ENCODE measurements at places on chromosomes 11 and 22.

DNA sequence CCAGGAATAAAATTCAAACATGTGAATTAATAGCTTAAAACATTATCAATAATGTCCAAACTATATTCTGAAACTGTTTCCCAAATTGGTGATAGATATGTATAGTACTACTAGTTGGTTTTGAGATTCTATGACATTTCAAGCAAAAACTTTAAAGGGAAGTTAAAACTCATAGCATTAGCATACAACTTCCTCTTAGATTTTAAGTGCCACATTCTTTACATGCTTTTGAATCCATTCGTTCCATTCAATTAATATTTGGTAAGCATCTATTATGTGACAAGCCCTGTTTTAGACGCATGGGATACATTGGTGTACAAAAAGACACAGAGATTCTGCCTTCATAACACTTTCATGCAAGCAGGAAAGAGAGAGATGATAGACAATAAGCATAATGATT lies 8.9 kb downstream of the PATL1 start:
- no peak for DNase-seq

DNA sequence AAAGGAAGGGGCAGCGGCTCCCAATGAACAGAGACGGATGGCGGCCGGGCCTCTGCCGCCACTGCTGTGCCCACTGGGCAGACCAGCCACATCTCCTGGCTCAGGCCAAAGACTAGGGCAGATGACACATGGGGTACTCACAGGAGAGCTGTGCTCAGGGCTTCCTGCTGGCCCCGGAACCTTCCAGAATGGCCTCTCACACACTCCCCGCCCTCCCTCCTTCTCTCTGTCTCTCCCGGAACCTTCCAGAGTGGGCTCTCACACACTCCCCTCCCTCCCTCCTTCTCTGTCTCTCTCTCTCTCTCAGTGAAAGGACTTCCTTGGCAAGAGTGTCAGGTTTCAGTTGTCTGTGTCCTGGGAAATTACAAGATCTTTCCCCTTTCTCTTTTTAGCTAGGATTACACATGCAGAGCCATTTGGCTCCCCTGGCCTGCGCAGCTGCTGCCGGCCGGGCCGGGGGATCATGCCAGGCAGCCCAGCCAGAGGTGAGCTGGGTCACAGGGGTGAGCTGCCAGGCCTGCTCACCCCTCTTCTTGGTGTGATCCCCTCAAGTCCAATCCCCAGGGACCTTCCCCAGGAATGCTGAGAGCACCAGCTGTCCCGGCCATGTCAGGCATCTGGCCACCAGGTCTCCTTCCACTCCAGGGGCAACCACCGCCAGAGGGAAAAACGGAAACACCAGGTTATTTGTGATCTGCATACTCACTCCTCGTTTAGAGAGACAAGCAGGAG lies 45.3 kb upstream of the ADA2 start:
- no peak for DNase-seq

DNA sequence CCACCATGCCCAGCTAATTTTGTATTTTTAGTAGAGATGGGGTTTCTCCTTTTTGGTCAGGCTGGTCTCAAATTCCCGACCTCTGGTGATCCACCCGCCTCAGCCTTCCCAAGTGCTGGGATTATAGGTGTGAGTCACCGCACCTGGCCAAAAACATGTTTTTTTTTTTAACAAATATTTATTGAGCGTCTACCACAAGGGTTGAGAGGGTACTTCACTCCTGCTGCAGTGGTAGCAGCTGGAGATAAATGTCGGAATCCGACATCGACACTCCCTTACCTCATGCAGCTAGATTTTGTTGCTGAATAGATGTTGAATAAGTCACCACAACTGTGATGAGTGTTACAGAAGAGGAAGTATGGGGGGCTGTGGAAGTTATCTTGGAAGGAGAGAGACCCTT lies 971 bp downstream of the DNAJB13 start:
- no peak for DNase-seq

- no peak for DNase-seq
Measured at GRCh38 chr11:28058333-28058732, 49.6 kb downstream of the KIF18A start.

GRCh38 chr11:107682572-107682971 lies 29.3 kb downstream of the SLN start:
- DNase-seq = no peak

DNA sequence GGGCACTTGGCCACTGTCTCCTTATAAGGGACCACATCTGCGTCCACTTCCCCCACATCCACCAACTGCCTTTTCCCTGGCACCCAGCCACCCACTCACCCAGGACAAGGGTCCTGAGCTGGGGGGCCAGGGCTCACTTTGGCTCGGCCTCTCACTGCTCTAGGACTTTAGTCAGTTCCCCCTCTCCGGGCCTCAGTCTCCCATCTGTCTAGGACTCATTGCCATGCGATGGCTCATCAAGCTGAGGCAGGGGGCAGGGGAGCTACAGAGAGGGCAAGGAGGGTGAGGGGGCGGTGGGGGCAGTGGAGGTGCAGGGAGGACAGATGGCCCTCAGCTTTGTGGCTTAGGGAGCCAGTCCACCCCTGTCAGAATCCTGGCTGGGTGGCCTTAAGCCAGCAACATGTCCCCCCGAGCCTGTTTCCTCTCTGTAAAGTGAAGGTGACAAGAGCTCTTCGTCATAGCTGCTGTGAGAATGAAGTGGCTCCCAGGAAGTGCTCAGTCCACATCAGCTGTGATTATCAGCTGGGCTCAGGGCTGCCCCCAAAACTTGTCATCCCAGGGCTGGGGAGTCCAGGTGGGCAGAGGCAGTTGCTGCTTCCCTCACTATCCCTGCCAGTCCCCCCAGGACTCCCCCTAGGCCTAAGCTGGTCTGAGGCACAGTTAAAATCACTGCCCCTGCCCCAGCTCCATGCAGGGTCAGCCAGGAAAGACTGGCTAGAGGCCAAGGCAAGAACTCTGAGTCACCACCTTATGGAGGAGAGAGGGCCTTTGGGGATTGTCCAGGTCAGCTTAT lies 14.9 kb downstream of the RAC2 start:
- DNase-seq = peak; percentile 67

- no peak for DNase-seq
Measured at GRCh38 chr11:122920579-122920978, 38.0 kb downstream of the JHY start.

DNA sequence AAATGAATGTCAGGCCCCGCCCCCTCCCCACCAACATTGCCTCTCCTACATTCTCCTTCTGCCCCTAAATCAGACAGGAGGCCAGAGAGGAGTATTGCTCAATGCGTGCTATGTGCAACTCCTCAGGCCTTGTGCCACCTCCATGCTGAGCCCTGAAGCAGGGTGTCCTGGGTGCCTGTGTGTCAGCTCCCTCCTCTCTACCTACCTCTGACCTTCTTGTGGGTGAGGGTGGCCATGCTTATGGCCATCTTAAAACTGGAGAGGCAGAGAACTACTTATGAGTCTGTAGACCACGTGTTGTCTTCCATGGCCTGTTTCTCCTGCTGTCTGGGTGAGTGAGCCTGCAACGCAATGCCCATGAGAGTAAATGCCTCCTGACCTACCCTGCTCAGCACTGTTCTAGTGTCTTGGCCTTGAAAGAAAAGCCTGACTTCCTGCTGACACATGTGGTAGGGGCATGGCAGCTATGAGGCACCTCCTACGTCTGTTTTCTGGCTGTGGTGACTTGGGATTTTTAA lies 10.5 kb downstream of the MCAM start:
- DNase-seq = no peak

- peak; percentile 97 for DNase-seq
Measured at GRCh38 chr22:26322179-26322905, 106.7 kb upstream of the ASPHD2 start.

DNA sequence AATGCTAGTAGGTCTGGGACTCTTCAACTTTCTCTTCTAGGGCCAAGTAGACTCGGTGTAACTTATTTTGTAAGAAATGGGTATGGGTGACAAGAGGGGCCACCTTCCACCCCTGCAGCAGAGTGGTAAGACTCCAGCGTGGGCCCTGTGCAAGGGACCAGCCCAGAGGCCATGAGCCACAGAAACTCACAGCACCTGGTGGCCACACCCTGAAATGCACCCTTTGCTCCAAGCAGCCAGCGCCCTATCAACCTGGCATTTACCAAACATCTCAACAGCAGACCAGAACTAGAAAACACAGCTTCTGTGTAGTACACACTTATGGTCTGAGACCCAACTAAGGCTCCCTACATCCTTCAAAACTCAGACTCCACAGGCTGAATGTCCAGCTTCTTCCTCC lies 5.7 kb downstream of the CDCA5 start:
- DNase-seq = no peak

- DNase-seq = no peak
Measured at GRCh38 chr11:6468712-6469495, 4.8 kb downstream of the TRIM3 start.

DNA sequence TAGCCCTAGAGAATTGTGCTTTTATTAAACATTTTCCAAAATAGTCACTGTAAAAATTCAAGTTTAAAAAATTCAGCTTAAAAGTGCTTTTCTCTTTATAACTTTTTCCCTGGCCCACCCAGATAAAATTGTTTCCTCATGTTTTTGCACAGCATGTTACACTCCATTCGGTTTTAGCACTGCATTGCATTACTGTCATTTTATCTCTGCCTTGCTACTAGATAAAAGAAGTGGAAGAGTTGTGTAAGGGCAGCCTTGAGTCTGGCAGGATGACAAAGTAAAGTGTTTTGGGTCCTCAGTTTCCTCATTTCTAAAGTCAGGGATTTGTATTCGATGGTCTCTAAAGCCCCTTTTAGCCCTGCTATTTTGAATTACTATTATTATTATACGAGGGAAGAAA lies 99.8 kb downstream of the ATM start:
- no peak for DNase-seq

DNA sequence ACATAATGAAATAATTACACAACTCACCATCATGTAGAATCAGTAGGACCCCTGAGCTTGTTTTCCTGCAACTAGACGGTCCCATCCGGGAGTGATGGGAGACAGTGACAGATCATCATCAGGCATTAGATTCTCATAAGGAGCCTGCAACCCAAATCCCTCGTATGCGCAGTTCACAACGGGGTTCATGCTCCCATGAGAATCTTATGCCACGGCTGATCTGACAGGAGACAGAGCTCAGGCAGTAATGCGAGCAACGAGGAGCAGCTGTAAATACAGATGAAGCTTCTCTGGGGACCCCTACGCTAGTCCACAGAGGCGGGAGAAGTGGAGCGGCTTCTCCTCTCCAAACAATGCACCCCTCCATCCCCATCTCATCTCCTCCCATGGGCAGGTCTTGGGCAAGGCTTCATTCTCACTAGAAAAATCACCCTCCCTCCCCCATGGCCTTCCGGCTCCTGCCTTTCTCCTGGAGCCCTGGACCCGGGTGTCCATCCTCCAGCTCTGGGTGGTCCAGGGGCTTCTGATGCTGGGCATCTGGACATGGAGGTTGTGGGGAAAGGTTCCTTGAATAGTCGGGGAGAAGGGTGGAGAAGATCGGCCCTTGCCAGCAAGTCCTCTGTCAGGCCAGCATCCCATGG lies 16.2 kb upstream of the RAC2 start:
- DNase-seq = no peak

GRCh38 chr11:27464289-27464696 lies 8.3 kb downstream of the LGR4 start:
- no peak for DNase-seq

GRCh38 chr22:29313126-29313575 lies 2.3 kb downstream of the RASL10A start:
- no peak for DNase-seq

- DNase-seq = no peak
Measured at GRCh38 chr11:12857572-12857971, 151.5 kb upstream of the RASSF10 start.

GRCh38 chr22:38784856-38785255 lies 9.1 kb downstream of the DNAL4 start:
- DNase-seq = no peak

GRCh38 chr22:17343766-17344165 lies 25.5 kb upstream of the CECR2 start:
- no peak for DNase-seq

DNA sequence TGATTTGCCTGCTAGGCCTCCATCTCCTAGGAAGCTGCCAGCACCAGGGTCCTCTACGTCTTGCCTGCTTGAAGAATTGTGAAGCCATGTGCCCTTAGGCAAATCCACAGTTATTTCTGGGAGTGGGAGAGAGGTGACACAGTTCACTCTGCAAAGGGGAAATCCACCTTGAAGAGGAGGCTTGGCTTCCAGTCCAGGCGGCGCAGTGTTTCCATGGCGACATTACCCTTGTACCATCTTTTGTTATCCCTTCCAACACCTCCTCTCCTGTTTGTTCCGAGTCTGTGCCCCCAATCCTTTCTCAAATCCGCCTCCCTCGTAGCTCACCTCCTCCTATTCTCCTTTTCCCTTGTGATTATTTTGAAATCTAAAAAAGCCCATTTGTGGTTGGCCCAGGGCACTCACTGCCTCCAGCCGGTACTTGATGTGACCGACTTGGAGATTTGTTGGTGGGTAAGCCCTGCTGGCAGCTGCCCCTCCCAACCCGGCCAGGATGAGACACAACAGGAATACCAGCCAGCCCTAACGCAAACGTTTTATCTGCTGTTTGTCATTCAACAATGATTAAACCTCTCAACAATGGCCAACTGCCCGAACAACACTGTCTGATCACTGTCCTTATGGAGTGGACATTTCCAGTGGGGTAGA lies 18.4 kb downstream of the SYT13 start:
- no peak for DNase-seq

DNA sequence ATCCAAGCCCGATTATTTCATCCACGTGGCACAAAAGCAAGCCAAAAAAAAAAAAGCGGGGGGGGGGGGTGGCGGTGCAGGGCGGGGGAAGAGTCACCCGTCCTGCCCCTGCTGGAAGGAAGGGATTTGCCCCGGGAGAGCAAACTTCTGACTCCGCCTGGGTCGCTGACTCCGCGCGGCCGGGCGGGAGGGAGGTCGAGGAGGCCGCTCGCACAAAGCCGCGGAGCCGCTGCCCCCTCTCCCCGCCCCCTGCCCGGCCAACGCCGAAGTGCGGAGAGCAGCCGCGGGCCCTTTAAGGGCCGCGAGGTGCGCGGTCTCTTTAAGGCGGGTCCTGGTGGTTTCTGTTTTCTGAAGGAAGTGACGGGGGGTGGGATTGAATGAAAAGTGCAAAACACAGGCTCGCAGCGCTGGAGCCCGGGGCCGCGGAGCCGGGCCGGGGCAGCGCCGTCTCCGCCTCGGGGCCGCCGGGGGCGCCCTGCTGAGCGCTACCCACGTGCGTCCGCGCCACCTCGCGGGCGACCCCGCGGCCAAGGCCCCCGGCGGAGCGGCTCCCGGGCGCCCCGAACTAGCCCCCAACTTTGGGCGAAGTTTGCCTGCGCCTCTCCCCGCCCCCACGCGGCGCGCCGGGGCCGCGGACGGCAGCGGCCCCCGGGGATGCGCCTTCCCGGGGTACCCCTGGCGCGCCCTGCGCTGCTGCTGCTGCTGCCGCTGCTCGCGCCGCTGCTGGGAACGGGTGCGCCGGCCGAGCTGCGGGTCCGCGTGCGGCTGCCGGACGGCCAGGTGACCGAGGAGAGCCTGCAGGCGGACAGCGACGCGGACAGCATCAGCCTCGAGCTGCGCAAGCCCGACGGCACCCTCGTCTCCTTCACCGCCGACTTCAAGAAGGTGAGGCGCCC lies at the start of gene OAF:
TSS of gene OAF (plus strand) at position 407 of the 896 bp plus-strand sequence. CDS start at position 655, 248 bp downstream.
- peak; percentile 60 for DNase-seq
